ENCODE measurements at places on chromosomes 1 and 21.

DNA sequence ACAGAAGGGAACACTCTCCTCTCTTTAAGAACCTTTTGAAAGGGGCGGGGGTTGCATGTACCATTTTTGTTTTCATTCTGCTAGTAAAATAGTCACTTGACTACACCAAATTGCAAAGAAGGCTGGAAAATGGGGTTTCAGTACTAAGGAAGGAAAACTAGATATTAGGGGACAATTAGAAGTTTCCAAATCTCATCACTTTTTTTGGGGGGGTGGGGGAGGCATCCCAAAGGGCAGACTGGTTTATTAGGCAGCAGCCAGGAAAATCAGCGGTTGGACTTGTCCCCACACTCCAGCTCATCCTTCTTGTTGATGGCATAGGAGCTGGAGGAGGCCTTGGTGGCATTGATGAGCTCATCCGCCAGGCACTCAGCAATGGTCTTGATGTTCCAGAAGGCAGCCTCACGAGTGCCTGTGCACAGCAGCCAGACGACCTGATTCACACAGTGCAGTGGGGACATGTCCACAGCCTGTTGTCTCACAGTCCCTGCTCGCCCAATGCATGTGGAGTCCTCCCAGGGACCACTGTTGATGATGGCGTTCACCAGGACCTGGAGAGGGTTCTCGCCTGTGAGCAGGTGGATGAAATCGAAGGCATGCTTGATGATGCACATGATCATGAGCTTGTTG, 1.7 kb upstream of the TMEM50B start:
- DNase-seq: no peak

GRCh38 chr1:2639203-2639602, 6.4 kb upstream of the MMEL1 start:
- DNase-seq: no peak

DNA sequence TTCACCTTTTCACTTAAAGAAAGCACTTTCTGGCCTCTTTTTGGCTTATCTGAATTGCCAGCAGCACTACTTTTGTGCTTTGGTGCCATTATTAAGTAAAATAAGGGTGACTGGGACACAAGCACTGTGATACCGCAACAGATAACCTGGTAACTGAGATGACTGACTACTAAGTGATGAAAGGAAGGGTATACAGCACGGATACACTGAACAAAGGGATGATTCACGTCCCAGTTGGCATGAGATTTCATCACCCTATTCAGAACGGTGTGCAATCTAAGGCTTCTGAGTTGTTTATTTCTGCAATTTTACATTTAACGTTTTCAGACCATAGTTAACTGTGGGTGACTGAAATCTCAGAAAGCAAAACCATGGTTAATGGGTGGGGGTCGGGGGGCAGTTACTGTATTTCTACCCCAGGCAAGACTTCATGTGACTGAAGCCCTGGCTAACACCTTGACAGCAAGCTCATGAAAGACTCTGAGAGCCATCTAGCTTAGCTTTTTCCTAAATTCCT, 102.8 kb downstream of the CLIC6 start:
- no peak for DNase-seq

GRCh38 chr1:102833151-102833550, 275.2 kb downstream of the COL11A1 start:
- DNase-seq: no peak

DNA sequence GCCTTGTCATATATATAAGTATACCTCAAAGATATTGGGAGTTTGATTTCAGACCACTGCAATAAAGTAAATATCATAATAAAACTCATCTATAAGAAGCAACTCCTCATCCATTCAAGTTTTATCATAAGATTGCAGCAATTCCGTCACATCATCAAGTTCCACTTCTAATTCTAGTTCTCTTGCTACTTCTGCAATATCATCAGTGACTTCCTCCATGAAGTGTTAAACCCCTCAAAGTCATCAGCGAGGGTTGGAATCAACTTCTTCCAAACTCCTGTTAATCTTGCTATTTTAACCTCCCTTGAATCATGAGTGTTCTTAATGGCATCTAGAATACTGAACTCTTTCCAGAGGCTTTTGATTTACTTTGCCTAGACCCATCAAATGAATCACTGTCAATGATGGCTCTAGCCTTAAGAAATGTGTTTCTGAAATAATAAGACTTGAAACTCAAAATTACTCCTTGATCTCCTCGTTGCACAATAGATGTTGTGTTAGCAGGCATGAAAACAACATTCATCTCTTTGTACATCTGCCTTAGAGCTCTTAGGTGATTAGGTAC, 88.3 kb downstream of the RPE65 start:
- no peak for DNase-seq

DNA sequence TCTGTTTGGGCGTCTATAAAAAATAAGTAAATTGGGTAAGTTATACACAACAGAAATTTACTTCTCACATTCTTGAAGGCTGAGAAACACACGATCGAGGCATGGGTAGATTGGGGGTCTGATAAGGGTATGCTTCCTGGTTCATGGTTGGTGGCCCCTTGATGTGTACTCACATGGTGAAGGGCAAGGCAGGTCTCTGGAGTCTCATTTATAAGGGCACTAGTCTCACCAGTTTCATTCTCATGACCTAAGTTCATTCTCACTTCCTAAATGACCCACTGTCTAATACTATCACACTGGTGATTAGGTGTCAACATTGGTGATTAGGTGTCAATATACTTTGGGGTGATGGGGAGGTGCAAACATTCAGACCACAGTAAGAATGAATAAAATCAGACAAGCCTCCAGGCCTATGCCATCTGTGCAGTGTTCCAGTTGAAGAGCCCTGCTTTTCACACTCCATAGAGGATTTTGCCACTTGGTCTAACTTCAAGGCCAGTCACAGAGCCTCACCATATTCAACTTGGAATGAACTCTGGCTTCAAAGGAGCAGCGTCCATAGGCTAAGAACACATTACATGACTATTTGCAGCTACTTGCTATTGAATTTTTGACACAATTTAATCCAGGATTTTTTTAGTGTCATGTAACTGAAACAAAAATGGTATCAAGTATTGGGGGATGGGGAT, 2.5 kb upstream of the GBP4 start:
- DNase-seq: no peak

GRCh38 chr1:40939320-40940059, 40.0 kb upstream of the CTPS1 start:
- peak; percentile 58 for DNase-seq

DNA sequence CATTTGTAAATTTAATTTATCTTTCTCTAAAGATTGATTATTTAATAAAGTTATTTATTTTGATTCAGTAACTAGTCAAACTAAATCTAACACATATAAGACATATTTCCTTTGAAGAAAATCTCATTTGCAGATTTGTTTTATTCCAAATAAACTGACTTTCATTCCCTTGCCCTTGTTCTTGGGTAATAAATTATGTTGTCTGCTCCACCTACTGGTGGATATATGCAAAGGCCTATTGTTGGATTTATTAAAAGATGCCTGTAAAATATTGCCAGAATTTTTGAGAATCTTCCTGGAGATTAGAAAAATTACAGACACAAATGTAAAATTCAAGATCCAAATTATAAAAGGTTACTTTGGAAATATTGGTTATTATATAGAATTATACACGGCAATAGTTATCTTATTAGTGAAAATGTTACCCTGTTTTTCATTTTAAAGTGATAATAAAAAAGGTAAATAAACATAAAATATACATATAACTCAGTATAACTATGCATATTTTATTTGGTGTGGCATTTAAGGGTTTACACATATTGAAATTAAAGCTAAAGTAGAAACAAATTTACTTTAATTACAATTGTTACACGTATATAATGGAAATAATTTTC, 116.1 kb downstream of the SPATA17 start:
- DNase-seq: no peak

- no peak for DNase-seq
Observed at GRCh38 chr1:6770751-6771440, 14.4 kb upstream of the CAMTA1 start.

Measured in left ventricle myocardium inferior (tissue), 1 donor.